ENCODE measurements at places on chromosomes 2 and 18.

DNA sequence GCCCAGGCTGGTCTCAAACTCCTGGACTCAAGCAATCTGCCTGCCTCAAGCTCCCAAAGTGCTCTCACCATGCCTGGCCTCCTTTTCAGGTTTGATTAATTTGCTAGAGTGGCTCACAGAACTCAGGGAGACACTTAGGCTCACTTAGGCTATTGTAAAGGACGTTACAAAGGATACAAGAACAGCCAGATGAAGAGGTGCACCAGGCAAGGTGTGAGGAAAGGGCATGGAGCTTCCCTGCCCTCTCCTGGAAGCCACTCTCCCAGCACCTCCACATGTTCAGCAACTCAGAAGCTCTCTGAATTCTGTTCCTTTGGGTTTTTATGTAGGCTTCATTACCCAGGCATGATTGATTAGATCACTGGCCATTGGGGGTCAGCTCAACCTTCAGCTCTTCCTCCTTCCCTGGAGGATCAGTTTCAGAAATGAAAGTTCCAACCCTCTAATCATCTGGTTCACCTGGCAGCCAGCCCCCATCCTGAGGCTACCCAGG lies 78.7 kb upstream of the RGPD5 start:
- no peak for DNase-seq

GRCh38 chr2:145987793-145988192 lies 1467.9 kb upstream of the ZEB2 start:
- DNase-seq: no peak

DNA sequence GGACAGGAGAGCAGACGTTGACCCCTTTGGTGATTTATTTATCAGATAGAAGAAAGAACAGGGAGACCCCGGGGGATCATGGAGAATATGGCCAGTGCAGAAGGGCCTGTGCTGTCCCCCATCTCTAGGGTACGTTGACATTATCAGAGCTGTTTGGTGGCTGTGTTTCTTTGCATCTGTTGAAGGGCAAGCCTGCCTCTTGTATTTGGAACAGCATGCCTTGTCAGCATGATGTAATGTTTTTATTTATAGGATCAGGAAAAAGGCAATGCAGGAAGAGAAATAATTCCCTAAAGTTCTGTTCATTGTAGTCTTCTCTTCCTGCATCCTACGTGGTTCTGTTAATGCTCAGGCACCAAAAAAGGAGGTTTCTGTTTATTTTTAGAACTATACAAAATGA lies 49.8 kb upstream of the CABYR start:
- no peak for DNase-seq

GRCh38 chr2:31192396-31192795 lies 24.9 kb downstream of the CAPN14 start:
- DNase-seq: no peak

GRCh38 chr2:28433935-28434599 lies 41.4 kb downstream of the FOSL2 start:
- no peak for DNase-seq

DNA sequence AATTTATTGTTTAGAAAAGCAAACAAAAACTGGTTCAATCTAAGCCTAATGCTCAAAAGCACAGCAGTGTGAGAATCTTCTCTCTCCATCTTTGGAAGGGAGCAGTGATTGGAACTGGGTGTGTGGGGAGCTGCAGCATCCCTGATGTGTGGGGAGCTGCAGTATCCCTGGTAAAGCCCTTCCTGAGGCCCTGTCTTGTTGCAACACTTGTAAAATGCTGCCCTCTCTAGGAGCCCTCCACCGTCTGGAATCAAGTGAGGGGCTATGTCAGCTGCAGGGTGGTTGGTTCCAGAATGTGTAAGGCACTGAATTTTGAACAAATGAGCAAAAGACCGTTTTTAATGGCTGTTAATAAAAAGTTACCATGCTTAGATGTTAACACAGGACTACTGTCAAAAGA lies 147.7 kb upstream of the RAB12 start:
- DNase-seq: no peak

DNA sequence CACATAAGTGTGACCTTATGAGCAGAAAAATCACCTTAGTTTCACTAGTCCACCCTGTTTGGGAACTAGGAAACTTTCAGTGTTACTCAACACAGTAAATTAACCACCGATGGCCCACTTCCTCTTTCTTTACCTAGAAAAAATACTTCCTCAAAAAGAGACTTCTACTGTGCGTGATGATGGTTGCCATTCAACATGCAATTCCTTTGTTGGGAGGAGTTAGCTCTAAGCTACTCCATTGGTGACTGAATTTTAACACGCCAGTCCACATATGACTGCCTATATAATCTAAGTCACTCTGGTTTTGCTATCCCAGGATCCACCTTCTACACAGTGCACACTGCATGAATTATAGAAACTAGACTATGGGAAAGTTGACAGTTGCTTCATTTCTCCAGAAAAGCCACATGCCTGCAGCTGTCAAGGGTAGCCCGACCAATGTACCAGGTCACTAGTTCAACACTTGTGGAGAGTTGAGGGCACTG lies 47.8 kb upstream of the REG3G start:
- no peak for DNase-seq

- DNase-seq: no peak
Measured at GRCh38 chr2:191748528-191749180, 70.7 kb downstream of the NABP1 start.

DNA sequence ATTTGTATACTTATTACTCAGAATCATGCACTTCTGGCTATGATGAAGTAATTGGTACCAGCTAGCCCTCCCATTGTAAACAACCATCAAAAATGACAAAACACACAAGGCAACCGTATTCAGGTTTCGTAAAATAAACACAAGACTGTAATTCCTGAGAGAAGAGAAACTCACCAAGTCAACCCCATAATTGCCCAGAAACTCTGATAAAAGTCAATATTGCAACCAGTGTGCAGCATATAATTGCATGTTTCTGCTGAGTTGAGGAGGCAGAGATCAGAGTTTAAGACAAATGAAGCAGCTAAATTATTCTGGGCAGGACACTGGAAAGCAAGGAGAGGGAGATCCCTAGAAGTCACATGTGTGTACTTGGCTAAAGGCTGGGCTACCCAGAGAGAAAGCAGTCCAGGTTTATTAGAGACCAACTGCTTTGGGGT lies 90.3 kb downstream of the ROCK2 start:
- no peak for DNase-seq

GRCh38 chr18:59479776-59480175 lies 120.7 kb upstream of the LMAN1 start:
- DNase-seq: no peak

GRCh38 chr2:104793966-104794365 lies 59.9 kb upstream of the POU3F3 start:
- DNase-seq: no peak

- no peak for DNase-seq
Measured at GRCh38 chr2:132256251-132256902, 94.6 kb upstream of the ANKRD30BL start.

GRCh38 chr2:133157141-133157540 lies 411.1 kb downstream of the NCKAP5 start:
- no peak for DNase-seq

DNA sequence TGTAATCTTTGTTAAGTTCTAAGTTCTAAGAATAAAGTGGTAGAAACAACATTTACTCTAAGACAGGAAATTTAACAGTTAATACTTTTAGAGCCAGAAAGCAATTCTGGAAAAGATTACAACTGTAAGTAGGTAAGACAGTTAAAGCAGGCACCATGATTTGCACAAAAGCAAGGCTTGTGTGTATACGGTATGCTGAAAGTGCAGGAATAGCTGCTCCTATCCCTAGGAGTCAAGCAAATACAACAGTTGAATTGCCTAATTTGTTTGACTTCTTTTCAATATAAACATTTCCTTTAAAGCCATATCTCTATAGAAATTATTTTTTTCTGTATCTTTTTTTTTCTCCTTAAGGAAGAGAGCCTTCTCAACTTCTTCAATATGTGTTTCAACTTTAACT lies 116.4 kb downstream of the KCNJ3 start:
- no peak for DNase-seq

DNA sequence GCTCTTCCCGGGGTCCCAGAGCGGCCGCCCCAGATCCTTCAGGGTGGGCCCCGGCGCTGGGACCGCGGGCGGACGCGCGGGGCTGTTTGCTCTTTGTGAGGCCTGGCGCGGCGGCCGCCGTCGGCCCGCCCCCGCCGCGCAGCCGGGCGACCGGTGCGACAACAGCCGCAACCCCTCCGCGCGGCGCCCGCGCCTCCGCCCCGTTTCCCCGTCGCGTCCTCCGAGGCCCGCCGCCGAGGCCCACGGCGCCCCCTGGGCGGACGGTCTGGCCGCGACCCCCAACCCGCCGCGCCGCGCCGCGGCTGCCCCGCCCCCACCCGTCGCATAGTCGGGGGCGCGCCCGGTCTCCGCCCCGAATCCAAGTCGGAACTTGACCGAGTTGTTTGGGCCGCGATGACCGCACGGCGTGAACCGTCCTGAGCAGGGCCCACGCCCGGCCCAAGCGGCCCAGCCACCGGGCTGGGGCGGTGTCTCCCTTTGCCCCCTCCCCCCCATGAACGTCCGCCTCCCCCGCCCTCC lies 448 bp downstream of the YPEL5 start:
- DNase-seq: no peak

DNA sequence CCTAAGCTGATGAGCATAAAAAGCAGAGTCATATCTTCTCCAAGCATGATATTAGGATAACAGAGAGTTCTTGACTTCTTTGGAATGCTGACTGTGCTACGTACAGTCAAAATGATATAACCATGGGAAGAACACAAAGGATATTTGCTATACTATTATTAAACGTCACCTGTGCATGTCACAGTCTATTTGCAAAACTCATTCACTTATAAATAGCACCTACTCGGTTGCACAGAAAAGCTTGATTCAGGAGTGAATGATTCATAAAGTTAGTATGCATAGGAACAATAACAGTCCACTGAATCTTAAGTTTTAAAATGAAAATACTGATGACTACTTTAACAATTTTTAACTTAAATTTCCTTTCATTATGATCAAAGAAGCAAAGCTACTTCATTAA lies 83.3 kb downstream of the SP3 start:
- no peak for DNase-seq

DNA sequence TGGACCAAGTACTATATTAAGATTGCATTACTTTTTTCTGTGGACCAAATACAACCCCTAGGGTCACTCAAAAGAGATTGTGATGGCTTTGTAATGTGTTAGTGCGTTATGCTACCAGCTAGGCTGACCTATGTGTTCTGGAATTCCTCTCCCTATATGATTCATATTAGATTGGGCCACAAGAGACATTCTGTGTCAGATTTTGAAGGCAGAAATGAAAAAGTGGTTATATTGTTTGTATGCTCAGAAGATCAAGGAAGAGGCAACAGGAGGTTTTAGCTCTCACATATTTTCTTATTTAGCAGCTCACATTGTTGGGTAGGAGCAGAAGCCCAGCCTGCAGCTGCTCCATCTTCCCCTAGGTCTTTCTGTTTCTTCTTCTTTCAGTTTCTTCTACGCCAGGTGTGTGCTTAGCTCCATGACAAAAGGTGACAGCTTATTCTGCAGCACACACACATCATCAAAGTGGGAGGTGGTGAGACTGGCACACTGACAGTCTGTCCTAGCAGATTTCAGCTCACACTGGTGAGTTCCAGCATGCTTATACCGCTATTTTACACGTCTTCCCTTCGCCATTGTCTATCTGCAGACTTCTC lies 156.8 kb upstream of the UBE2E3 start:
- DNase-seq: no peak

DNA sequence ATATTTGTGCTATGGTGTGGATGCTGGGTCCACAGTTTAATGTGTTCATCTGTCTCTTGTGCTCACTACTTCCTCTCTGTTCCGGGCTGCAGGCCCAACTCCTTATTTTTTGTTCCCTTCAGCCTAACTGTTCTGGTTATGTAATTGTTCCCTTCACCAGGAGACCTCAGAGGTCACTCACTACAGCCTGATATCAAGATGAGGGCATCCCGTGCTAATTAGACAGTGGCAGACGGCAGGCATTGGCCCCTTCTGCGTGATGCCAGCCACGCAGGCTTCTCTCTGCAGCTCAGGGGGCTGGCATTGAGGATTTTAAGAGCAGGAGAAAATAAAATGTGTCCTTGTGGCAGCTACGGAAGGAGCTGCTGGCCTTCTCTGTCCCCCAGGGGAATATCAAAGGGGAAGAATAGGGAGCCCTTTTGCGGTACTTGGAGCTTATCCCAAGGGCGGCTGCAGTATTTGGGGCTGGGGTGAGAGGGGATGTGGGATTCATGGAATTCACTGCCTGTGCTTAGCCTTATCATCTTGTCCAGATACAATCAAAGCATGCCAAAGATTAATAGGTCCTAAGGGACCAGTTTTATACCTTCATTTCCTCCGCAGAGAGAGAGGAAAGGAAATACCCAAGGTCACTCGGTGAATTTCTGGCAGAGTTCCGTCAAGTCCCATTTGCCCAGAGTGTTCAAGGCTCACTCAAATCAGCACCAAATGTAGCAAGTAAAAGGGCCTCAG lies 53.3 kb upstream of the TRIB2 start:
- no peak for DNase-seq

- DNase-seq: no peak
Measured at GRCh38 chr18:12751891-12752290, 49.0 kb downstream of the PSMG2 start.

- DNase-seq: no peak
Measured at GRCh38 chr18:30889519-30890301, 152.8 kb downstream of the DSC3 start.

DNA sequence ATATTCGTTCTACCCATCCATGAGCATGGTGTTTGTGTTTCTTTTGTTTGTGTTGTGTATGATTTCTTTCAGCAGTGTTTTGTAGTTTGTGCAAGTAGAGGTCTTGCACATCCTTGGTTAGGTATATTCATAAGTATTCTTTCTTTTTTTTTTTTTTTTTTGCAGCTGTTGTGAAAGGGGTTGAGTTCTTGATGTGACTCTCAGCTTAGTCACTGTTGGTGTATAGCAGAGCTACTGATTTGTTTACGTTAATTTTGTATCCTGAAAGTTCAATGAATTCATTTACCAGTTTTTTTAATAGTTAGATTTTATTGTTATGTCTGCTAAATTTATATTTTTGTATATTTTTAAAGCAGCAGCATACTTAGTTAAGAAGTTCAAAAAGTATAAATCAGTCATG lies 834.4 kb upstream of the NRXN1 start:
- DNase-seq: no peak

DNA sequence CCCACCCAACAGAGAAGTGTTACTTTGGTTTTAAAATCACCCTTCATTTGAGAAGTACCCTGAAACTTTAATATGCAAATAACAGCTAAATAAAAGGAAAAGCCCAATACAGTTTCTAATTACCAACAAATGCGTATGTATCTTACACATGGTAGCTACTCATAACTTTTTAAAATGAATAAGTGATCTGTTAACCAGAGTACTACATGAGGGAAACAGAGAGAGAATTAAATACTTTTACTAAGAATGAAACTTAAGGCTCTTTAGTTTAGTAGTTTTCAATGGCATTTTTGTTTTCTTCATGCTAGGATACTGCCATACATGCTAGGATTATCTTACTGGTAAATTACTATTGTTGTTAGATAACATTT lies 39.1 kb upstream of the NABP1 start:
- DNase-seq: no peak

DNA sequence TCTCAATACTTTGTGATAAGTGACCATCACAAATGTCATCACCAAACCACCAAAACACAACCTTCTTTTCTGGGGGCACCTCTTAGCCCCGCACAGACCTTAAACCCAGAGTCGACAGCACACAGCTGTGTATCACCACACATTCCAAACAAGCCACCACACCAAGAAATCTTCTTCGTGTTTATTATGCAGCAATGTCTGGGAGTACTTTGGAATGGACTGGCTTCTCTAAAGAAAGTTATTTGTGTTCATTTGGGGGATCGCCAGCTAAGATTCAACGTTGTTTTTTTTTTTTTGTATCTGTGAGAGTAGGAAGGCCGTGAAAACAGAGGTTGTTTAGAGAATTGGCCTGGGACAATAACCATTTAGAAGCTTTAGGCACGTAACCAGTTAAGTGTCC lies 1.1 kb upstream of the MTA3 start:
- DNase-seq: no peak
